GF-D8 (cell line): ENCODE measurements at places on chromosomes 2 and 18.

GRCh38 chr2:153235516-153235915 lies 243.0 kb downstream of the RPRM start:
- no peak for DNase-seq

GRCh38 chr2:222862106-222862908 lies 1.5 kb downstream of the ACSL3 start:
- DNase-seq, result no peak

DNA sequence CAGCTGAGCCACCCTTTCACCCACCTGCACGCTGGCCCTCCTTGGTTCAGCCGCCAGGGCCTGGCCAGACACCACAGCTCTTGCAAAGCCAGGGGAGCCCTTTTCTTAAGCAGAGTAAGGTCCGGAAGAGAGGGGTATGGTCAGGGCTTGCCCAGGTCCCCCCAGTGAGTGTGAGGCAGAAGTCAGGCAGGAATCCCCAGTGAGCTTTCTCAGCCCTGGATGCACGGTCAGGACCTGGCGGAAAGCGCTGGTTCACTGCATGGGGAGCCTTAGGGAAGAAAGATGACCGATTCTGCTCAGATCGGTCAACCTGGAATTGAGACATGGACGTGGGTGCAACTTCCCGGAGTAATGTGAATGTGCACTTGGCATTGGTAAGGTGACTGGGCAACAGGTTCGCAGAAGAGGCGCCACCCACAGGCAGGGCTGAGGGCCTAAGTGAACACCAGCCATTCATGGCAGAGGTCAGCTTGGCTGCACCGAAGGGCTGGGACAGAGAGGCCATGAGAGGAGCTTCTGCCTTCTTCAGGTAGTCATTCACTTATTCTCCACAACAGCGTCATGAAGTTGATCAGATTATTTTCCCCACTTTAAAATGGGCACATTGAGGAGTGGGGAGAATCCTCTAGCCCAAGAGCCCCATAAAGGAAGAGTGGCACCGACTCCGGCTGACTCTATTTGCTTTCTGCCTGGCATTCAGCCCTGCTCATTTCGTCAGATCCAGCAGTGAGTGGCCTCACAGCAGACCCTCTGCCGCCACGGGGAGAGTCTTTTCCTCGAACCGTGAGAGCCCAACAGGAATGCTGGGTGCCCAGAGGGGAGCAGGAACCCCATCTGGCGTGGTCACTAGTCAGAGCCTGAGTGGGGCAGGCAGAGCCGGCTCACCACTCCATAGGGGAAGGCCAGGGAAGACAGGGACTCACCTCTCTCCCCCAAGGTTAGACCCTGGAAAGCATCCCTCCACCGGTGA lies 35.8 kb downstream of the SCTR start:
- no peak for DNase-seq

DNA sequence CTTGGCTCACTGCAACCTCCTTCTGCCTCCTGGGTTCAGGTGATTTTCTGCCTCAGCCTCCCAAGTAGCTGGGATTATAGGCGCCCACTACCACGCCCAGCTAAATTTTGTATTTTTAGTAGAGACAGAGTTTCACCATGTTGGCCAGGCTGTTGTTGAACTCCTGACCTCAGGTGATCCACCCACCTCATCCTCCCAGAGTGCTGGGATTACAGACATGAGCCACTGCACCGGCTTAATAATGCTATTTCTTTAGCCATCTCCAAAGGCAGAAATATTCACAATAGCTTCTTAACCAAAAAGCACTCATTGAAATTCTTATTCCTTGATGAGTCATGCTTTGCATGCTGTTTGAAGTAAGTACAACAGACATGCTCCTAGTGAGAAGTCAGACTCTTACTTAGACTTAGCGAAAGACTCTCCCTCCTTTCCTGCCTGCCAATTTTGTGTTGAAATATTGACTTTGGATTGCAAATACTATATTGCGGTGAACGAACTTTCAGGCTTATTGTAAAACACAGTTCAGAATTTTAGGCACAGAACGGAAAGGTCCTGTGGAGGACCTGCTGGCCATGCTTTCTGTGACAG lies 4.4 kb downstream of the ACTR3 start:
- peak; percentile 75 for DNase-seq

DNA sequence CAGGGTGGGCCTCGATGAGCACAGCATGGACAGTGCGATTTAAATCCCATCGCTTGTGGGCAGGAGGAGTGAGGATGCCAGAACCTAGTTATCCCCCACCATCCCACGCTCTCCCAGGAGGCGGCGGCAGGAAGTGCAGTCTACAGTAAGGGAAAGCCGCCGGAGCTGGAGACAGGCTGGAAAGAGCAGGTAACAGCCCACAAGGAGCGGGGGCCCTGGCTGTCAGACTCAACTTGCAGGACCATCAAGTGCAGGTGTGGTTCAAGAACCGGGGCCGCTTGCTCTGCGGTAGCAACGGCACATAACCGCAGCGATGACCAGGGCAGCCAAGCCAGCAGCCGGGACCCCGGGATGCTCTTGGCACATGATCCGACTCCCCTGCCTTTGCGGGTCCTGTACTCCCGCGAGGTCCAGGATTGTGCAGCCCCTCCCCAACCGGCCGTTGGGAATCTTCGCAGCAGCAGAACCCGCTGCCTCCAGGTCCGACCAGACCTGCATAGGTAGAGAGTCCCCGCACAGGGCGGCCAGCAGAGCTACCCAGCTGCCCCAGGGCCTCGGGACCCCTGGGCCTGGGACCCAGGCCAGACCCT lies 82.1 kb downstream of the BIN1 start:
- DNase-seq, result no peak

DNA sequence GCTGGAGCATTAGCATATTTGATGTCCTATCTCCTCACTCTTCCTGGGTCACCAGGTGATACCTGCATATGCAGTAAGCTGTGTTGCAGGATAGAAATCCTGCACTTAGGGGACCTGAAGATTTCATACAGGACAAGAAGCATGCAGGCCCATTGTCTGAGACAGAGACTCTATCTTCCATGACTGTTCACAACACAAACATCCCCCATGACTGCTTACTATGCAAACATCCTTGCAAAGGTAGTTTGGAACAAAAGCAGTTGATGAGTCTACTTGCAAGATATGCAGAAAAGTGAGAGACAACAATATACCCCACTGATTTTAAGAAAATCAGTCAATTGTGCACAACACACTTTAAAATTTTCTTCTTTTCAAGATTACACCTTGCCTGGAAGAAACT lies 108.6 kb upstream of the ZEB2 start:
- no peak for DNase-seq

- DNase-seq, result no peak
These were observed 5.4 kb upstream of the MALL start for GRCh38 chr2:110121052-110121334.

DNA sequence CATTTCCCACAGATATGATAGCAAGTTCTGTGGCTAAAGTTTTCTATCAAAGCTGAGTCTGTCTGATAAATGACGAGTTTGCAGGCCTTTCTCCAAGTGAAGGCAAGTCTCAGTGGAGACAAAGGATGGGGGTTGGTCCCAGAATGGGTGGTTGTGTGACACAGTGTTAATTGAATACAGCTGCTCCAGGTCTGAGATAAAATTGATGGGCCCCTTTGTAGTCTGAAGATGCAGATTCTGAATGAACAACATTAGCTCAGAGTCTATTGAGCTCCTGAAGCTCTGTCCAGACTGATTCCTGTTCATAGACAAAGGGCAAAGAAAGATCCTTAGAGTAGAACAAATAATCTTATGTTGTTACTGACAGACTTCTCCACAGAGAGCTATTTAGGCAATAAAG lies 296.9 kb upstream of the CYRIA start:
- DNase-seq, result no peak

- no peak for DNase-seq
These were observed 19.2 kb upstream of the SLC8A1 start for GRCh38 chr2:40470822-40471813.

DNA sequence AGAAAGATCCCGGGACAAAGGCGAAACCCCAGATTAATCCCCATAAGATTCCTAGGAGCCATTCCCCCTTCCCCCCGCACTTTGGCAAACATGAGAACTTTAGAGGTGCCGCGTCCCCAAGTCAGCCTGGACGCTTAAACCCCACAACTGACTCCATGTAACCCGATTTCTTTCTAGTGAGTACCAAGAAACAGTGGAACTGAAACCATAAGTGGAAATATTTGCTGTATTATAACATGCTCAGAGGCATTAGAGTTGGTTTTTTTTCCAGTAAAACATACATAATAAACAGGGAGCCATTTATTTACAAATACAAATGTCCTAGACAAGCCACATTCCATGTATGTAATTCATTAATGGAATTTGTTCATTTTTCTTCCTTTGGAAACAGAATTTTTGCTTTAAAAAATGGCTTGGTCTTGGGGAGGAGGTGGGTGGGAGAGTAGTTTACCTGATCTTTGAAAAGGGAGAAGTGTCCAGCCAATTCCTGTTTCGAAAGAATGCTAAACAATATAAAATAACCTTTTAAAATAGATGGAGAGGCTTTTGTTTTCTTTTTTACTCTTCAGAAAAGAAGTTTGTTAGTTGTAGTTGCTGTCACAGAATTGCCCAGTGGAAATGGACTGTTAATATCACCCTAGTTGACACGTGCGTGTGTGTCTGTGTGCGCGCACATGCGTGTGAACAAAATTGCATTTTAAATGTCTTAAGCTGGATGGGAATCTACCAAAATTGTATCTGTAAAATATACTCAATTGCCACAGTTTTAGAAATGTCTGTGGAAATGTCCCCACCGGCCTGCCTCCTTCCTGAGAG lies 10.6 kb downstream of the POU3F3 start:
- DNase-seq, result no peak
